ENCODE measurements at places on chromosomes 7 and 10. TPM values are rescaled to one million over a fixed set of nuclear protein-coding genes. Genes with fewer than 3 reads are reported as not detected.
A peak's percentile ranks its signal among the peaks of the same experiment; 100 is the strongest.

DDX50 gene
- total RNA-seq, result 38.8 TPM

PRTFDC1 gene
- total RNA-seq, result 22.5 TPM

ABHD11 gene
- 11.9 TPM for total RNA-seq

NCAPG2 gene
- 39.6 TPM for total RNA-seq

ZFAND2A gene
- total RNA-seq, result 24.7 TPM

GRCh38 chr10:129191797-129192196, 275.2 kb upstream of the MGMT start:
- DNase-seq, result no peak

GRCh38 chr7:107933386-107934013, 42.5 kb downstream of the DLD start:
- no peak for DNase-seq

DNA sequence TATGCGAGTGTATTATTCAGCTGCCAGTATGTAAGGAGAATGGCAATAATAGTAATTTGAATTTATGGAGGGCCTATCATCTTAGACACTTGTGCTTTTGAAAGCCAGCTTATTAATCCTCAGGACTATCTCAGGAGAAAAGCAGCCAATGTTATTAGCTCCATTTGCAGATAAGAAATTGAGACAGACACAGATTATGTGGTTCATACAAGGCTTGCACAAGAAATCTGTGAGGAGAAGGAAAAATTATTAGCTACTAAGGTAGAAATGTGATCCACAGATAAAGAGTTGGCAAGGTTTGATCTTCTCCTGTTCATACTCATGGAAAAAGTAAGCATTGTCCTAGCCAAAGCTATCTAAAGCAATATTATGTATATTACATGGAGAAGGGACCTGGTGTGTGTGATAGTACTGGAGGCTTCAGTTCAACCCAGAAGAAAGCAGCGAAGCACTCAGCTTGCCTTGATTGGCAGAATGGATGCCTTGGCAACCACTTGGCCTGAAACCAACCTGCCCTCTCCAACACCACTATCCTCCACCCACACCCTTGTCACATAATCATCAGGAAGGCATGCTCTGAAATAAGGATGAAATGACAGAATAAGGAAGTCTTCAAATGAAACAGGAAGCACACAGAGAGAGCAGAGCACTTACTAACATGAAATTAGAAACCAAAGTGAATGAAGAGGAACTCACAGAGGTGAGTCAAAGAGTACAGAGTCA, 18.0 kb downstream of the MACC1 start:
- peak; percentile 46 for DNase-seq

DNA sequence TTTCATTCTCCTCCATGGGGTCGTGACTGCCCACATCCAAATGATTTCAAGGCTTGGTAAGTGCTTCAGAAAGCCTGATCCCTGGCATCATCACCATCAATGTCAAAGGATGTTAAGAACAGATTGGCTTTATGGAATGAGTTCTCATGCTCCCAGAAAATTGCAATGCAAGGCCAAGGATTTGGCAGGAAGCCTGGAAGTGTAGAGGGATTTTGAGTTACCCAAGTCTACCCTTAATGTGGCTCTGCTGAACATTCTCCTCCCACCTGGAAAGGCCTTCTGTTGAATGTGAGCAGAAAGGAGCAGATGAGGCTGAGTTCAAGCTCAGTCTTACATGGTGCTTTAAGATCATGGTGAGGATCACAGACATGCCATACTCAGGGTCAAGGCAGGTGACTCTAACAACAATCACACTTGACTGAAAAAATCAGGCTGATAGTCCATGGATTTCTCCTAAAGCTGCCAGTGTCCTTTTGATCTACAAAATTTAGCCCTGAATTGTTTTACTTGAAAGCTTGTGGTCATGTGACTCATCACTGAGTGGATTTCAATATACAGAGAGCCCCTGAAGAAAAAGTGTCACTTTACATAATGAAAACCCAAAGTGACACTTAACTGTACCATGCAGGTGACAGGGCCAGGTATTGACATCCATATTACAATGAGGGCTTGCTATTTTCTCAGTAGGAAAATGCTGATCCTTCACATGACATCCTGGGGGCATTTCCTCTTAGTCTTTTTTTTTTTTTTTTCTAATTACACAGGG, 111.1 kb upstream of the PDLIM1 start:
- DNase-seq, result no peak

GRCh38 chr7:156897673-156898072, 4.7 kb upstream of the LMBR1 start:
- DNase-seq, result no peak

- no peak for DNase-seq
These were observed 12.8 kb upstream of the HERC4 start for GRCh38 chr10:68087685-68088401.

- DNase-seq, result no peak
These were observed 13.8 kb upstream of the RHOBTB1 start for GRCh38 chr10:60957667-60958221.

GRCh38 chr10:44293306-44293778, 91.6 kb downstream of the CXCL12 start:
- no peak for DNase-seq

GRCh38 chr7:88692493-88692892, 67.0 kb upstream of the ZNF804B start:
- no peak for DNase-seq

GRCh38 chr10:128077155-128077875, 48.9 kb downstream of the MKI67 start:
- no peak for DNase-seq

- DNase-seq, result no peak
These were observed 12.5 kb downstream of the PSAP start for GRCh38 chr10:71838264-71839211.

DNA sequence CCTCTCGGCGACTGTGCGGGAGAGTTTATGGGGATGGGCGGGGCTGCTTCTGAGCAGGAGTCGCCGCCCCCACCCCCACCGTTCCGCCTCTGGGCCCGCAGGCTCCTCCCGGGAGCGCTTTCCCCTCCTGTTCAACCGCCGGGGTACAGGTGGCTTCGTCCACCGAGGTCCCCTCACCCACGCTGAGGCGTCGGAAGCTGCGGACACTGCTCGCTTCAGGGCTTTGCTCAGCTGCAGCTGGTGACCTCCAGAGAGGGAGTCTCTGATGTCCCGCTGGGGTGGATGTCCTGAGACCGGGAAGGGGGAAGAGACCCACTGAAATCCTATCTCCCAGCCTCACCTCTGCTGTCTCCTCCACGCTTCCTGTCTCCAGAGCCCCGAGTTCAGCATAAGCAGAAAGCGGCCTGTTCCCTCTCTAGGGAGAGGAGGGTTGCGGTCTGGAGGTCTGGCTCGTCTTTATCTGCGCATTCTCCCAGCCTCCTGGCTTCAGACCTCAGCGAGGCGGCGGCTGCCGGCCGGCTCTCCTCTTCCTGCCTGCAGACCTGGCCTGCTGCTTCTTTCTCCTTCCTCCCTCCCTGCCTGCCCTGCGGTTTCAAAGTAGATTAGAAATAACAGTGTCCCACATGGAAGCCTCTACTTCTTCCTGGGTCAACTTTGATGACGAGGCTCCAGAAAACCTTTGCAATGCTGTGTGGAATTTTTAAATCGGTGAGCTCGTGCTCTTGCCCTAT, 1.8 kb downstream of the CYP2E1 start:
- DNase-seq, result no peak

DNA sequence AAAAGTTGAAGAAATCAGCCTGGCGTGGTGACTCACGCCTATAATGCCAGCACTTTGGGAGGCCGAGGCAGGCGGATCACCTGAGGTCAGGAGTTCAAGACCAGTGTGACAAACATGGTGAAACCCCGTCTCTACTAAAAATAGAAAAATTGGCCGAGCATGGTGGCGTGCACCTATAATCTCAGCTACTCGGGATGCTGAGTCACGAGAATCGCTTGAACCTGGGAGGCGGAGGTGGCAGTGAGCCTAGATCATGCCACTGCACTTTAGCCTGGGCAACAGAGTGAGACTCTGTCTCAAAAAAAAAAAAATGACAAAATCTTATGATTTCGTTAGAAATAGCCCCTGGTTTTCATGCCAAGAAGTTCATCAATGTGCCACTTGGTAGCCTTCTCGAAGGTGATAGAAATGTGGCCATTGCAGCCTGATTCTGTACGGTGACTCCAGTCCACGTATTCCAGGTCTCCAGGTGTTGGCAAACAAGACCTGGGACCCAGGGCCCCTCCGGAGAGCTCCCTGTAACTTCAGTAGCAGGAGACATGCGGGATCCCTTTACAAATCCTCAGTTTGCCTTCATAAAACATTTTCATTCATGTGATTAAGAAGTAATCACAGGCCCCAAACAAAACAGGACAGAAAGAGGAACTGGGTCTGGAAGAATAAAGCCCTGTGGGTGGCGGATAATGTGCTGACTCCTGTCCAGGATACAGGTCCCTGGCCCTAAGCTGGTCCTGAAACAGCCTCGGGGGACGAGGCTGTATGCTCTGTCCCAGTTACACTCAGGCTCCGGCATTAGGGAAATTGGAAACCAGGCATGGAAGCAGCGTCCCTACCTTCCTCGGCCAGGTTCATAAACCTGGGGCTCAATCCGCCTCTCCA, 207.3 kb upstream of the SH2B2 start:
- no peak for DNase-seq

GRCh38 chr10:52316001-52316400, 1.9 kb downstream of the DKK1 start:
- no peak for DNase-seq

DNA sequence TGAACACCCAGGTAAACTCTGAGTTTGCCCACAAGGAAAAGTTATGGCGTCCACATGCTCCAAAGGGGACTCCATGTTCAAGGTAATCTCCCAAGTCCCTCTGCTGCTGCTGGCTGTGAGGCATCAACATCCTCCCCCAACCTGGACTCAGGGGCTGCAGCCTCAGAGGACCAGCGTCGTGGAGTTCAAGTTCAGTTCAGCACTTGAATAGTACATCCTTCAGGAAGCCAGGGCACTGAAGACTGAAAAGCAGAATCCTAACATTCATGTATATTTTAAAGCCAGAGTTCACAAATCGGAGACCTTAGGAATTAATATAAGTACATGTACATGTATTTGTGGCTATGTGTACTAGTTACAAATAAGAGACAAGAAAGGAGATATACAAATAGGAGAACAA, 90.4 kb downstream of the PTPRE start:
- no peak for DNase-seq

DNA sequence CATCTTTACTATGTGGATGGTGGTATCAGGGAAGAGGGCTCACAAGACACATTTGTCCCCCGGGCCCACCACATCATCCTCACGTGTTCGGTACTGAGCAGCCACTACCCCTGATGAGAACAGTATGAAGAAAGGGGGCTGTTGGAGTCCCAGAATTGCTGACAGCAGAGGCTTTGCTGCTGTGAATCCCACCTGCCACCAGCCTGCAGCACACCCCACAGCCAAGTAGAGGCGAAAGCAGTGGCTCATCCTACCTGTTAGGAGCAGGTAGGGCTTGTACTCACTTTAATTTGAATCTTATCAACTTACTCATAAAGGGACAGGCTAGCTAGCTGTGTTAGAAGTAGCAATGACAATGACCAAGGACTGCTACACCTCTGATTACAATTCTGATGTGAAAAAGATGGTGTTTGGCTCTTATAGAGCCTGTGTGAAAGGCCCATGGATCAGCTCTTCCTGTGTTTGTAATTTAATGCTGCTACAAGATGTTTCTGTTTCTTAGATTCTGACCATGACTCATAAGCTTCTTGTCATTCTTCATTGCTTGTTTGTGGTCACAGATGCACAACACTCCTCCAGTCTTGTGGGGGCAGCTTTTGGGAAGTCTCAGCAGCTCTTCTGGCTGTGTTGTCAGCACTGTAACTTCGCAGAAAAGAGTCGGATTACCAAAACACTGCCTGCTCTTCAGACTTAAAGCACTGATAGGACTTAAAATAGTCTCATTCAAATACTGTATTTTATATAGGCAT, 9.1 kb upstream of the CSGALNACT2 start:
- no peak for DNase-seq

DNA sequence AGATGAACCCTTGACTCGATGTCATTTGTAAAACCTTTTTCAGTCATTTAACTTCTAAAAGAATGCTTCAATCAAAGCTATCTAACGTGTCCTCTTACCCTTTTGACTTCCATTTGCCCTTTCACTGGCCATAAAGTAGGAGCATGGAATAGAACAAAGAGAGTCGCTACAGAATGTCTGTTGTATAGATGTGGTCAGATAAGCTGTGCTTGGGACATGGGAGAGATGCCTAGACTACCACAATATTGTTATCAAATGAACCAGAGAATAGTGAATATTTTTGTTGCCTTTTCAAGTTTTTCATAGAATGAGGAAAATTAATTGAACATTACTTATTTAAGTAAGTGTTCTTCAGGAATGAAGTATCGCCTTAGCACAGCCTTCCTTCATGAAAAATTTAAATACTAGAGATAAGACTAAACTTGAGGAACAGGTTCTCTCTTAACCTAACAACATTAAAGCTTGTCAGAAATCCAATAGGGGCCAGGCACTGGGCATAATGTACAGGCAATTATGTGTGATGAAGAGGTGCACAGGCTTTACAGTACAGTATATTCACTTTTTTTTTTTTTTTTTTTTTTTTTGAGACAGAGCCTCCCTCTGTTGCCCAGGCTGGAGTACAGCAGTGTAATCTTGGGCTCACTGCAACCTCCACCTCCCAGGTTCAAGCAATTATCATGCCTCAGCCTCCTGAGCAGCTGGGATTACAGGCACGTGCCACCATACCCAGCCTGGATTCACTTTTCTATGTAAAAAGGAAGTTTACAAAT, 7.5 kb upstream of the KMT2E start:
- DNase-seq, result no peak

DNA sequence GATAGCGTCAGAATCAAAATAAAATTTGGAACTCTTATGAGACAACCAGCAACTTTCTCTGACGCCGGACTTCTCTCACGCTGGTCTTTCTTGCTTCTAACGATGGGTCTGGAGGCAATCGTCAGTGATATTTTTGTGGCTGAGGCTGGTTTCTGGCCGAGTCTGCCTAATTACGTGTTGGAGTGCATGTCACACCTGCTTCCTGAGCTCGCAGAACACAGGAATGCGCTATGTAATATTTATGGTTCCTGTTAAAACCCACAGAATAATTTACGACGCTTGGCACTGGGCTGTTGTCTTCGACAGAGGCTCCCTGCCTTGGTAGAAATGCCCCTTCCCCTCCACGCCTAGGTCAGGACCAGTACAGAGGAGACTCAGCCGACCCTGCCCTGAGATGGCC, 64.9 kb downstream of the NPTX2 start:
- DNase-seq, result no peak

DNA sequence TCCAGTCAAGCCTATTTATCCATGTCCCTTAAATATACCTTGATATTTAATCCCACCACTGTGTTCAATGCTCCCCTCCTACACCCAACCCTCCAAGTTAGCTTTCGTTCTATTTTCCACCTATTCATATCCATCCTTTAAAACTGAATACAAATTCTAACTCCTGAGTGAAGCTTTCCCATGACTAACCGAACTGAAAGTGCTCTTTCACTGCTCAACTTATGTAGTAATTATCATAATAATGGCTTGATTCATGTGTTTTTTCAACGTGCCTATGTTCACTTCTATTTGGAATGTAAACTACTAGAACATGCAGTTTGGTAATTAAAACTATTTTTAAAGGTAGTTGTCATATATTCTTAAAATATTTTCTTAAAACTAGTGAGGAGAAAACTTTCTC, 58.0 kb downstream of the NDUFB2 start:
- DNase-seq, result no peak

GRCh38 chr7:117803476-117803875, 69.8 kb downstream of the CTTNBP2 start:
- DNase-seq, result no peak

Data from pulmonary artery endothelial cell (primary cell).